ENCODE measurements at places on chromosomes 3 and 15.
A peak's percentile ranks its signal among the peaks of the same experiment; 100 is the strongest.

- no peak for DNase-seq
Measured at GRCh38 chr15:51307325-51307724, 31.1 kb downstream of the CYP19A1 start.

DNA sequence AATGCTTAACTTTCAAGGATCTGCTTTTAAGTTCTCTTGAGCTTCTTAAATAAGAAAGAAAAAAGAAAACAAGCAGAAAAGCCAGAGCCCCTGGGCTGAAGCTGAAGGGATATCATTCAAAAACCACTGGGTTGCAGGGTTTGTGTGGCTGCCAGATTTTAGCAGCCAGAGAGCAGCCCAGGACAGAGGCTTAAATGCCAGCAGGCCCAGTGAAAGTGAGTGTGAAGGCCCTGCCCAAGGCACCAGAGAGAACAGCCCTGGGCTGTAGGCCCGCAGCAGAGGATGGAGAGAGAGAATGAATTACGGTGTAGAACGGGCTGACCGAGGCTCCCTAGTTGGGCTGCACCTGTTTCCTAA is 106.3 kb upstream of the BOC start:
- DNase-seq, result no peak

DNA sequence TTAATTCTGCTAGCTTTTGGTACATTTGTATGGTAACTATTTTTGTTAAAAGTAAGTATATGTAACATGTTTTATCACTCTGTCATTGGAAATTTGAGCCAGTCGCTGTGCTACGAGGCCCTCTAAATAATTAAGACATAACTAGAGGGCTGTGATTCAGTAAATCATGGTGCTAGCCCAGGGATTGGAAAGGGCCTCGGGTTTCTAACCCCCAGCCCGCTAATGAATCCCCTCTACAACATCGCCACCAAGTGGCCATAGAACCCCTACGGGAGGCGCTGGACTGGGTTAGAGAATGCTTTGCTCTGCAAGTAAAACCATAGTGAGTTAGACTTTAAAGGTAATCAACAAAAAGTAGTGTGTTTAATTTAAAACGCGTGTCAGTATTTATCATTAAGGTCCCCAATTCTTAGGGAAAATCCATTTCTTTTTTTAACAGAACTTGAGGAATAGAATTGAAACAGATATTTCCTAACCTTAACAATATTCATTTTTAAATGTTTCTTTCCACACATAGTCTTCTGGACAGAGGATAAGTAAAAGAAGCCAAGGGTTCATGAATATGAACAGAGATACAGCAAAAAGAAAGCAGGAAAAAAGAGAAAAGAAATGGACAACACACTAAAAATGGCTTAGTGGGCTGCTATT is 744.7 kb downstream of the EPHA3 start:
- peak; percentile 32 for DNase-seq

GRCh38 chr3:119235151-119235550 is 5.5 kb downstream of the B4GALT4 start:
- DNase-seq, result peak; percentile 53

- no peak for DNase-seq
Measured at GRCh38 chr15:25368850-25369249, 70.0 kb downstream of the UBE3A start.

DNA sequence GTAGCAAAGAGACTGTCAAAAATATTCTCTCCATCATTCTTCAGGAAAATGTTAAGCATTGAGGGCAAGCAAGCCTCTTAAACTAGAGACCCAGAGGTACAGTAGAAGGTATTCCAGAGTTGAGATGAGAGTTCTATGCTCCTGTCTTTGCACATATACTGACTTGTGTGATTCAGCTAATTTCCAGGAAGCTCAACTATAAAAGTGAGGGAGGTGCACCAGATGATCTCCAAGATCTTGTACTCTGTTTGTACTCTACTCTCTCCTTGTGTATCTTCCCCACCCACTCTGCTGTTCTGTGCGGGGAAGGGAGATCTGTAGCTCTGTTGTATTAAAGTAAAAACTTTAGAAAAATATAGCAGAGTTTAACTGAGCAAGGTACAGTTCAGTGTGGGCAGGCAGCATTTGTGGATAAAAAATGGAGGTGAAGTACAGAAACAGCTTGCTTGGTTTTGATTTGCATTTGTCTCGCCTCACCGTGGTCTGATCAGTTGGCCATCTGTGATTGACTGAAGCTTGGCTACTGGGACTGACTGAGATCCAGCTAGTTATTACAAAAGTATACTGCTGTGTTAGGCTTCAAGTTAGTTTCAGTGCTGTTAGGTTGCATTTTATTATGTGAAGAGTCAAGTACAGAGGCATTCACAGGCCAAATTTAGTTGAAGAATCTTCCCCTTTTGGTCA is 463.1 kb upstream of the GOLIM4 start:
- DNase-seq, result no peak

DNA sequence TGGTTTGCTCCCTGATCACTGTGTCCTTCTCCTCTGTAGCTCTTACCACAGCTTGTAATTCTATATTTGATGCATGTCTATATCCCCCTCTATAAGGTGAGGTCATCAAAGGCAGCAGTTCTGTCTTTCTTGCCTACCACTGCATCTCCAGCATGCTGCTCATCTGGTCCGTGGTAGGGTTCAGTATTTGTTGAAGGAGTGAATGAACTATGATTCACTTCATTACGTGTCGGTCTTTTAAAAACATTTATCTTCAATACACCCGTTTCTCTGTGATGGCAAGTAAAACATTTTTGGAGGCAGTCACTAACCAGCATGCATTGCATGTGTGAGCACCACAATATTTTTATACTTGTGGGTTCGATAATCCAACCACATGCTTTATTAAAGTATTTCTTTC is 27.6 kb downstream of the CHST14 start:
- DNase-seq, result no peak

DNA sequence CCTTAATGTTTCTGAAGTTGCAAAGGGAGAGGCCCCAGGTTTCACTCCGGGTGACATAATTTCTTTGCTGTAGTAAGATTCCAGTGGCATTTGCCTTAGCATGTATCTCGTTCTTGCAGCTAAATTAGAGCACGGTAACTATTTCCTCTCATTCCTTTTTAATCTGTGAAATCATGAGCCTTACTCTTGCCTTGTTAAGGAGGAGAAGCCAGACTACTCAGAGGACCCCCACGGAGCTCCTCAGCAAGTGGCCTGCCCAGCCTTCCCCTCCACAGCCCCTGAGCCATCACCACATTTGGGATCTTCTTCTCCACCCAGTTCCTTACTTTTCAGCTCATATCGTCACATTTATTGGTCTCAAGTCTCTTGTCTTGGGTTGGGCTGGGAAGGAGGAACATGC is 54.2 kb downstream of the ABHD2 start:
- DNase-seq, result no peak

DNA sequence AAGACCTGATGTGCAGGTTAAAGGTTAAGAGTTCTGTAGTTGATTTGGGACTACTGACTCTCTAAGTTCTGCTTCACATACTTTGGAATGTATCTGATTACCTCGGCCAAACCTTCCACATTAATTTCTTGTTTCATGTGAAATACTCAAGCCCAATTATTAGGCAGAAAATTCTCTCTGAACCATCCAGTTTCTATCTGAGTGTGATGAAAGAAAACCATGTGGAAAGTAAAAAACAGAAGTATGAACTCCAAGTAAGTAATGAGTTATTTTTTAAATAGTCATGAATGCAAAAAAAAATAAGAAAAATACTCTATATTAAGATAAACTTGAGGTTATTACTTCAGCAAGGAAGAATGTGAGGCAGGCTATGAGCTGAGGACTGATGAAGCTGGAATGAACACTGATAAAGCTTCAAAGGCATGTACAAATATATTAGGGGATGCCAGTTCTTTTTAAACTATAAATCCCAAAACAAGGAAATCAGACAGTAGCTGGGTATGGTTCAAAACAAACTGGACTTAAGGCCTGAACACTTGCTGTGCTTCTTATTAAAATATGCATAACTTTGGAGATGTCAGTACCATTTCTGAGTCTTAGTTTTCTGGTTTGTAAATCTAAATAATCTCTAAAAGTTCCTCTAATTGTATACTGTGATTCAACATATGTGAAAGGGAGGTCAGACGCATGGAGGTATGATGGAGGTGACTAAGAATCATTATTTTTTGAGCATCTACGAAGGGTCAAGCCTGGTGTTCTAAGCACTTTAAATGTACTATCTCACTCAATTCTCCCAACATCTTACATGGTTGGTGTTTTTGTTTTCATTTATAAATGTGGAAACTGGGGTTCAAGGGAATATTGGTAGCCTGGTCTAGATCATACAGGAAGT is 59.6 kb downstream of the COL6A6 start:
- DNase-seq, result no peak

GRCh38 chr15:68503791-68504680 is 72.1 kb upstream of the ITGA11 start:
- DNase-seq, result no peak

- no peak for DNase-seq
Measured at GRCh38 chr15:100767001-100767825, 112.4 kb upstream of the ALDH1A3 start.

GRCh38 chr3:122797291-122797690 is 2.4 kb downstream of the SLC49A4 start:
- no peak for DNase-seq

GRCh38 chr3:172099495-172099808 is 60.1 kb downstream of the FNDC3B start:
- DNase-seq, result no peak

- peak; percentile 54 for DNase-seq
Measured at GRCh38 chr3:153209596-153209995, 47.6 kb downstream of the RAP2B start.

DNA sequence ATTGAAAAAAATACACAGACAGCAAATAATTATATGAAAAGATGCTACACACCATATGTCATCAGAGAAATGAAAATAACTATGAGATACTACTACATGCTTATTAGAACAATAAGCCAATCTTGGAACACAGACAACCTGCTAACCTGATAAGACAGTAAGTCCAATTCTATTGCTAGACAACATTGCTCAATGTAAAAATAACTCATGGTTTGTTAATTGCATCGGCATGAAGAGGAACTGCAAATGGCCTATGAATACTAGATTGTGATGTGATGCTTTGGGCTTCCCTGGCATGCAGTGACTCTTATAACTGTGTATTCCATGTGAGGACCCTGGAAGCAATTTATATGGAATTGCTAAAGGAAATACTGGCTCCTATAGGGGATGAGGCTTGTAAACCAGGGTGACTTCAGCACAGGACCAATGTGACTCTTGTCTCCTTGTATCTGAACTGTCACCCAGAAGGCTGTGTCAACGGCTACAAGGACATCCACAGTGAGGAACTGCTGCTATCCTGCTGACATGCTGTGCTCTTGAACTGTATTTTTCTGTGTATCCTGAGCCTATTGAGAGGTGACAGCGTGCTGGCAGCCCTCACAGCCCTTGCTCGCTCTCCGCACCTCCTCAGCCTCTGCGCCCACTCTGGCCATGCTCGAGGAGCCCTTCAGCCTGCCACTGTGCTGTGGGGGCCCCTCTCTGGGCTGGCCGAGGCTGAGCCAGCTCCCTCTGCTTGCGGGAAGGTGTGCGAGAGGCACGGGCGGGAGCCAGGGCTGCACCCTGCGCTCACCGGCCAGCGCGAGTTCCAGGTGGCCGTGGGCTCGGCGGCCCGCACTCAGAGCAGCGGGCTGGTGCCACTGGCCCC is 385.7 kb downstream of the CNTN4 start:
- DNase-seq, result no peak

- no peak for DNase-seq
Measured at GRCh38 chr15:64423970-64424369, 36.3 kb downstream of the TRIP4 start.

- DNase-seq, result no peak
Measured at GRCh38 chr3:71360764-71361163, 222.8 kb downstream of the FOXP1 start.

DNA sequence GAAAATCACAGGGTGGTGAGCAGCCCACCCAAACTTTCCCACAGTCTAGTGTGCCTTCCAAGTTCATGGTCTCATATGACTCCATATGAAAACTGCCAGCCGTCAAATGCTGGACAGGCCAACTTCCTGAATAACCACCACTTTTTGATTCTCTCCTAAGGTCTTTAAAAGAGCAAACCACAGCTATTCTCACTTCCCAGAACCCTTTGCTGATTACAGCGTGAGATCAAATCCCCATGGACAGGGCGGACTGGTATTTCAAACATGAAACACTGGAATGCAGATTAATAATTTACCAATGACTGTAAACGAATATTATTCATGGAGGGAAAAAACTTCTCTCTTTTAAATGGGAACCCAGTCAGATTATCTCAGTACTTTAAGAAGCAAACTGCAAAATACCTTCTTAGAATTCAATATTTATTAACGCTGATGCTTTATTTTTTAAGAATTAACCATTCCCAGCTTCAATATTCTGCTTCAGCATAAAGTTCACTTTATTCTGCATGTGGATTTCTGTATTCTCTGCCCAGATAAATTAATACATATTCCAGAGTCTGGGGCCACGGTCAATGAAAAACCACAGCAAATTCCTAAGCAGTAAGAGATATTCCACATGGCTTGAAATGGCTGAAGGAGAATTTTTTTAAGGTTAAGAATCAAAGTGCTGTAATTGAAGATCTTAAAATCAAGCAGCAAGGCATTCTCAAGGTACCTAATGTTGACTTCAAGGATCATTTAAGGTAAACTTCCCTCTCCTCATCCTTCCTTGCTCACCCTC is 42.9 kb downstream of the MYO1E start:
- DNase-seq, result no peak

DNA sequence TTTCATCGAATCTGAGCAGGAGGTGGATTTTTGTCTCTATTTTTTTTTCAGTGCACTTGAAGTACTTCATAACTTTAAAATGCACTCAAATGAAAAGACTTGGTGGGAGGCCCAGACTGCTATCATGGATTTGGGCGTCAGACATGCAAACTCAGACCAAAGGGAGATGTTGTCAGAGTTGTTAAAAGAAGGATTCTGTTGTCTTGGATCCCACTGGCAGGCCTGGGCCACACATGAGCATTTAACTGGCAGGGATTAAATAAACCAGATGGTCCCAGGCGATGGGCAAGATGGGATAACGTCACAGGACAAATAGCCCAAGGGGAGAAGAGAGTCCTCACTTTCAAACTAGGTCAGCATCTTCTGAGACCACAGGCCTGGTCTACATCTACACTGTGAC is 15.4 kb downstream of the RTP1 start:
- DNase-seq, result peak; percentile 85

DNA sequence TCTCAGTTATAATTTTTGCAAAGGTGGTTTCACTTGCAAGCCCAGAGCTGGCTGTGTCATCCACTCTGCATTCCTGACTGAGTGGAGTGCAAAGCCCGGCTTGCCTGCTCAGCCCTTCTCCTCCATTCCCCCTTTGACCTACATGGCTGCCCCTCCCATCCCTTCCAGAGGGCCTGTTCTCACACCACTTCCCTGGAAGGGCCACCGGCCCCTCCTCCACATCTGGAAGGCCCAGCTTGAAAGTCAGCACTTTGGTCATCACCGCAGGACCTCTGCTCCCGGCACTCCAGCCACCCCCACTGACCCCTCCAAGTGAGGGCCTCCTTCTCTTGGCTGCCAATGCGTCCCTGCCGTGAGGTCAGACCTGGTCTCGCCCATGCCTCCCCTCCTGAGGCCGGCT is 74.1 kb upstream of the RNF7 start:
- peak; percentile 52 for DNase-seq

GRCh38 chr3:183555541-183556081 is at the start of gene KLHL6:
KLHL6 (minus strand) TSS chr3:183555706; CDS start chr3:183555653, 53 bp downstream.
- DNase-seq, result no peak
